ENCODE measurements at places on chromosomes 2 and 18.

DNA sequence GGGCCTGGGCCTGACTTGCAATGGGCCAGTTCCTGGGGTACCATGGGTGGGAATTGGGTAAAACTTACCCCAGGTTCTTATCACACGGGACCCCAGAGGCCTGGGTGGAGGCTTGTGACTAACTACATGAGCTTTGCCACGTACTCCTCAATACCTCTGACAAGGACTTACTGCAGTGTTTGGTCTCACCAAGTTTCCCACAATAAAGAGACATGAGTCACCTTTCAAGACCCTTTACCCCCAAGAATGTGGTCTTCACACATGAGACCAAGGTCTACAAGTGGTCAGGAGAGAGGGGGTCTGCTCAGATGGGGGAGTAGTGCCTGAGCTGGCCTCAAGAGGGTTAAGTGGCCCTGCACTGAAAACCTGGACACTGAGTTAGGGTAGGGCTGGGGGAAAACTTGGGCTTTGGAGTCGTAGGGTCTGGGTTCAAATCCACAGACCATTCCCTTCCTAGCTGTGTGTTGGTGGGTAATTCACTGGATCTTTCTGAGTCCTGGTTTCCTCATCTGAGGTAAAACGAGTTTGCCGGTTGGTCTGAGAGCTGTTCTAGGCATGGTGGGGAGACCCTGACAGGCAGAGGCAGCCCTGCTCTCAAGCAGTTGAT lies 2.0 kb upstream of the GNLY start:
- no peak for DNase-seq

- DNase-seq, result no peak
Measured at GRCh38 chr2:100283724-100284501, 38.4 kb downstream of the LONRF2 start.

DNA sequence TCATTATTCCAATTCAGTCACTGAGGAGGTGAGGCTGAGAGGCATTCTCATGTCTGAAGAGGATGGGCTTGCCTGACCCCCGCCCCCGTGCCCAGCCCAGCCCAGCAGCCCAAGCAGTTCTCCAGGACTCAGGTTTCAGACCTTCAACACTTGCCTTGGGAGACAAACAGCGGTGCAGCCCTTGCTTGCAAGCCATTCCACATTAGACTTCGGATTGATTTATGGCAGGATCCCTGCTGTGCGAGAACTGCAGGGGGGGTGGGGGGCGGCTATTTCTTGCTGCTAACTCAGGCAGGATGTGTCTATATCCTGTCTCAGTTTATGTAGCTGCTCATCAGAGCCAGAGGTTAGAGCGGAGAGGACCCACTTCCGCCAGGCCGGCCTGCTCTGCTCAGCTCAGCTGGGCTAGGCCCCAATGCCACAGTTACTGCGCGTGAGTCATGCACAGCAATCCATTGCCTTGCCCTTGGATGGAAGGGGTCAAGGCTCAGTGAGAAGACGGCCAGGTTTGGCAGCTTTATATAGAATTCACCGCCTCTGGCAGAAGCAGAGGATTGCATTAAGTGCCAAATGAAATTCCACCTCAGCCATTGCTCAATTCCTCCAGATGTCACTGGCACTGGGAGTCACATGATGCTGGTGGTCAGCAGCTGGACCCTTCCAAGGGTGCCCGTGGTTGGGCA lies 1.8 kb downstream of the GYPC start:
- peak; percentile 100 for DNase-seq

- peak; percentile 94 for DNase-seq
Measured at GRCh38 chr2:46067501-46068305, 229.5 kb upstream of the EPAS1 start.

GRCh38 chr2:145919477-145919876 lies 1399.6 kb upstream of the ZEB2 start:
- no peak for DNase-seq

DNA sequence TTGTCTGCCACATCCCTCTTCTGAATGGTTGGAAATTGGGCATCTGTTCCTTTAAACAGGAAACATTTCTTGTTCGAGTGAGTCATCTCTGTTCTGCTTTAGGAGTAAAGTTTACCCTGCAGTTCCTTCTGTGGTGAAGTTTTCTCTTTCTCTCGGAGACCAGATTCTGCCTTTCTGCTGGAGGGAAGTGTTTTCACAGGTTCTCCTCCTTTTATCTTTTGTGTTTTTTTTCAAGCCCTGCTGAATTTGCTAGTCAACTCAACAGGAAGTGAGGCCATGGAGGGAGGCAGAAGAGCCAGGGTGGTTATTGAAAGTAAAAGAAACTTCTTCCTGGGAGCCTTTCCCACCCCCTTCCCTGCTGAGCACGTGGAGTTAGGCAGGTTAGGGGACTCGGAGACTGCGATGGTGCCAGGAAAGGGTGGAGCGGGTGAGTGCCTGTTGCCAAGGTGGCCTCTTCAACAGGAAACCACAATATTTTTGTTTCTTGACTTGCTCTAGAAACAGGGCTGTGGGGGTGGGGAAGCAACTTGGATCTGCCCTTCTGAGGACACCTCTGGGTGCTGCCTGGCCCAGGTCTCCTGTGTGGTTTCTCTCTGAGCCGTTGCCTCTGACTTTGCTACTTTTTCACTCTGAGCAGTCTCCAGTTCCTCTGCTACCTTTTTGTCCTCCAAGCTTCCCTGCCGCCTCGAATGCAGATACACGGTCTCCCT lies 2.2 kb upstream of the CASP8 start:
- peak; percentile 85 for DNase-seq

- DNase-seq, result no peak
Measured at GRCh38 chr18:32776561-32776960, 3.7 kb upstream of the KLHL14 start.

DNA sequence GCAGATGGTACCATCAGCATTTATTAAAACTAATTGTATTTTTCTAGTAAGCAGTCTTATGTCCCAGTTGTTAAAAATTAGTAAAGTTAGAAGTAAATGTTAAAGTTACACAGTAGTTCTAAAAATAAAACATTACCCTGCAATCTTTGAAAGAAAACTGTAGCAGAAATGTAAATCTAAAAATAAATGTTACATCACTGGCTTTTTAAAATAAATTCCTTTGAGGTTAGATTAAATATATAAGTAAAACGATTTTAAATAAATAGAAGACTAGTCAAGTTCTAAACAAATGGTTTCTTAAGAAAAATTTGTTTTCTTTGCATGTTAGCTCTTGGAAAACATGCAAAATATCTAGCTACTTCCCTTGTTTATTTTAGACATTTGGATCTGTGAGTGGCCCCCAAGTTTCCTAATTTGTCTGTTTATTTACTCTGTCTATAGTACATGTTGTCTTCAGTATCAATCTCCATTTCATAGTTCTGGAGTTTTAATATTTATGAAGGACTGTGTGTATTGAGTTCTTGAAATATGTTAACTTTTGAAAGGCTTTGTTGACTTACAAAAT lies 58.2 kb downstream of the GLS start:
- DNase-seq, result no peak

DNA sequence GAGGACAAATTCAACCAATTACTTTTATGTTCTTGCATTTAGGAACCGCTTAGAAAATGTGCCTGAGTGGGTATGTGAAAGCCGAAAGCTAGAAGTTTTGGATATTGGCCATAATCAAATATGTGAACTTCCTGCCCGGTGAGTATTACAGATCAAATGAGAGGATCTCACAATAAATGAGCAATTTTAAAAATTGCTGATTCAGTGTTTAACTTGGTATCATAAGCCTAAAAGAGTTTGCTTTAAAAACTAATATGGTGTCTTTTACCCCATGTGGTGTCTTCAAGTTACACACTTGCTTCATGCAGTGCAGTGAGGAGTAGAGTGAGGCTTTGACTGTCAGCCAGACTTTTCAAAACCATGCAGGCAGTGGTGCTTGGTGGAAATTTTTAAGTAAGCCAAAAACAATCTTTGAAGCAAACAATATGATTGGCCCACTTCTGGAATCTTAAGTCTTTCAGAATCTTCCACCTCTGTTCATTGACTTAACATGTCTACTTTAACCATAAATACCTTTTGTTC lies 199.6 kb downstream of the PHLPP1 start:
- DNase-seq, result no peak

GRCh38 chr2:216984937-216985336 lies 125.1 kb upstream of the TNP1 start:
- DNase-seq, result no peak

GRCh38 chr2:146867477-146867986 lies 977.3 kb upstream of the ACVR2A start:
- DNase-seq, result no peak

GRCh38 chr18:12552879-12553242 lies 105.0 kb downstream of the SPIRE1 start:
- no peak for DNase-seq

DNA sequence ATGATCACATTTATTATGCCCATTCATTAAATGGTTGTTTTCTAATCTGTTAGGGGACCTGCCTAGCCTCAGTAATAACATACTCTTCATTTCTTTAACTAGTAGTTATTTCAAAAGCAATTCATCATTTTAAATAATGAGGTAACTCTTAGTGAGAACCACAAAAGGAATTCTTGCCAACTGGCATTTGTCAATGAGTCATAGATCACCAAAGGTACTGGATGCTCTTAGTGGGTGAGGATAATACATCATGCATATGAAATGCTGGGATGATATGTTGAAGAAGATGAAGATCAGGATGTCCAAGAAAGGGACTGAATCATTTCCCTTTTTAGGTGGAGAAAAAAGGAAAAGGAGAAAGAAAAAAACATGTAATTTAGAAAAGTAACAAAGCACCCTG lies 826.2 kb upstream of the DDX18 start:
- DNase-seq, result no peak

DNA sequence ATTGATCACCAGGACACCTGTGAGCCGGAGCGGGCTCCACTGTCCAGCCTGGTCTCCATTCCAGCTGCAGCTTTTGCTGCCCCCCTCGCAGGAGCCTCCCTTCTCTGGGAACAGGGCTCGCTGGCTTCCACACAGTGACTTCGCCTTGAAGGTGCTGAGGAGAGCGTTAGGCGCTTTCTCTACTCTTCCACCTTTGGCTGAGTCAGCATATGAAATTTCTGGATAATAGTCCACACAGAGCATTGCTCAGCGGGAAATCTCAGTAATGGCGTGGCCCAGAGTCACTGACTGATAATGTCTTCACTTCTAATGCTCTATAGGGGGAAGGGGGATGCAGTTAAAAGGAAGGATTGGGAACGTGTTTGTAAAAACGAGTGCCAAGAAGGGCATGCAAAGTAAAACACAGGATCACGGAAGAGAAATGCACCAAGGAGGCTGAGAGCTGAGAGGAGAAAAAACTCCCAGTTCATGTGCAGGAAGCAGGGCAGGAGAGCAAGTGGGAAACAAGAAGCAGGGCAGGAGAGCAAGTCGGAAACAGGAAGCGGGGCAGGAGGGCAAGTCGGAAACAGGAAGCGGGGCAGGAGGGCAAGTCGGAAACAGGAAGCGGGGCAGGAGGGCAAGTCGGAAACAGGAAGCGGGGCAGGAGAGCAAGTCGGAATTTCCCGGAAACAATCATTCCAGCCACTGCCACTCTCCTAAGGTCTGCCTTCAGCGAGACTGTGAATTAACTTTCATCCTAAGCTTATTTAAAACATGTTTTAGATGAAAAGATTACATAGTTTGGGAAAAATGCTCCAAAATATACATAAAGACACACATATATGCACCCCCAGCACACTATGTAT lies 77.7 kb downstream of the MYT1L start:
- DNase-seq, result no peak

DNA sequence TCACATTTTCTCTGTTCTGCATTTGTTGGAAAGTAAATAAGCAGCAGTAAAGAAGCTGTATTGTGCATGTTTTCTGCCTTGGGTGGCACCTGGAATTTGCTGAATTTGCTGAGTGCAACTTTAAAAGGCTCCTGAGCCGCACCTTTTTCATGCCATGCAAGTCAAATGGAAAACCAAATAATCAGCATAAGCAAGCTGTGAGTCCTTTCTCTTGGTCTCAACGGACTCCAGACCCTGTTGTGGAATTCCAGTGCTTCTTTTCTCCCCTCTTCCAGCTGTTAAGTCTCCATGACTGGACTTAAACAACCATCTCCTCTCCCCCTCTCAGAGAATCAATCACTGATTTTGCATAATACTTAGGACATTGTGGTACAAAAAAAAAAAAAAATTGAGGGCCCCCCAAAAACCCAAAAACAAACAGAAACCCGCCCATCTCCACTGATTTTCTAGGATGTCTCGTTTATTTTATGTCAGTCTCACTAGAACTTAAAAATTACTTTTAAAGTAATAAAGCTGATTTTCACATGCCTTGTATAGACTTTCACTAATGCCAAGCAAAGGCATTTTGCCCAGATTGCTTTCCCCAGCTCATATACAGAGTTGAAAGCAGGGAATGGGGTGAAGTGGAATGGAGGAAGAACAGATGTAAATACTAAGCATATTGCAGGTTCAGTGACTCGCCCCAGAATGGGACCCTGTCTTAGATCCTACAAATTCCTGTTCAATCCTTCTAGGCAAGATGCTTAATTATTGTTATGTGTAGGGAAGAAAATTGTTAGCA lies 5.1 kb upstream of the CETN1 start:
- no peak for DNase-seq

- no peak for DNase-seq
Measured at GRCh38 chr2:74007121-74007520, 22.4 kb downstream of the TET3 start.

DNA sequence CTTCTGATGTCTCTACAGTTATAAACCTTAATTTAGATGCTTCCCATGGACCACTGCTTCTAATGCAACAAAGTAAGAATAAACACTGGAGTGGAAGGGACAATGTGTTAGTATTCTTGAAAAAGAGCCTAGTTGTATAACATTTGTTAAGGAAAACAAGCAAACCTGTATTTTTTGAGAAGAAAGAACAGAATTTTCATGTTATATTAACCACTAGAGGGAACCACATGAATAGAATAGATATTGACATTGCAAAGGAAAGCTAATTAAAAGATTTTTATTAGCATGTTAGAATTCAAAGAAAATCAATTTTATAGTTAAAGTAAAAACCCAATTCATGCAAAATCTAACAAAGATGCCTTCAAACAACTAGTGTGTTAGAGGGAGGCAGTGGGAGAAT lies 151.2 kb upstream of the BARD1 start:
- no peak for DNase-seq

GRCh38 chr2:182636699-182637098 lies 79.4 kb upstream of the DNAJC10 start:
- DNase-seq, result no peak

GRCh38 chr2:127609818-127610217 lies 36.1 kb upstream of the GPR17 start:
- DNase-seq, result no peak

GRCh38 chr18:765764-766549 lies 46.1 kb downstream of the YES1 start:
- DNase-seq, result no peak

DNA sequence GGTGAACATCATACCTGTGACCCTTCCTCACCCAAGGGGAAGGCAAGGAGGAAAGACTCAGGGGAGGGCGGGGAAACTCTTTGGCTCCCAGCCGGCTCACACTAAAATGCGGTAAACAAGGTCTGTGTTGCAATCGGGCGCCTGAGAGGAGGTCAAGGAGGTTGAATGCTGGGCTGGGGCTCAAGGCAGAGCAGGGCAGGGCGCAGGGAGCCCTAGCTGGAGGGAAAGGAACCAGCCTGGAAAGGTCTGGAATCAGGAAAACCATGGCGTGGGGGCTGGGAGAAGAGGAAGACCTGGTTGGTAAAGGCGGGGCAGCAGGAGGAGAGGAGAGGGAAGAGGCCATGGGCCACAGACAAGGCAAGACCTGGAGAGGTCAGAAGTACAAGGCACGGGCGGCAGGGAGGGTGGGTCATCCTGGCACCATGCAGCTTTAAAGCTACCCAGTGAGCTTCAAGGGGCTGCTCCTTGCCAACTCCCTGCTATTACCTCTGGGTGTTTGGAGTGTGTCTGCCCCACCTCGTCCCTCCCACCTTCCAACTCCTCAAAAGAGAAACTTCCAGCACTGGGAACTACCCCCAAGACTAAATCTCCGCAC lies 4.8 kb upstream of the TMEM37 start:
- no peak for DNase-seq

Data from kidney capillary endothelial cell (primary cell).